ENCODE measurements at places on chromosomes 16 and 17.

DNA sequence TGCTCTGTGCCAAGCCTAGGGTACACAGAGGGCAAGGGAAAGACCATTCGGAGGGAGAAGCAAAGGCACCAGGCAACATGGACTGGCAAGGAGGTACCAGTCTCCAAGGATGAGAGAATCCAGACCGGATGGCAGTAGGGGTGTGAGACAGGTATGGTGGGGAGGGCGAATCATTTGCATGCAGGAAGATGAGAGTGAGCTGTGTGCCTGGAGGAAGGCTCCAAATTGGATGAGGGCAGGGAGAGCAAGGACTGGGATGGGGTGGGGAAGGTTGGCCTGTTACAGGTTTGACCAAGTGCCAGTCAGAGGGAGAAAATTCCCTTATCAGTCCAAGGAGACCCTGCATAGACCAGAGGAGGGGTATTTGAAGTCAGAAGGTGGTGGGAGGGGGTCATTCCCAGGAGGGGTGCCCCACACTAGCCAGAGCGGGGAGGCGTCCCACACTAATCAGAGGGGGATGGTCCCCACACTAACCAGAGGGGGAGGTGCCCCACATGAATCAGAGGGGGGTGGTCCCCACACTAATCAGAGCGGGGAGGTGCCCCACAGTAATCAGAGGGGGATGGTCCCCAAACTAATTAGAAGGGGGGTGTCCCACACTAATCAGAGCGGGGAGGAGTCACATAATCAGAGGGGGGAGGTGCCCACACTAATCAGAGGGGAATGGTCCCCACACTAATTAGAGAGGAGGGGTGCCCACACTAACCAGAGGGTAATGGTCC, 737 bp downstream of the CANT1 start:
- DNase-seq = no peak

GRCh38 chr16:22890976-22891375, 77.0 kb downstream of the HS3ST2 start:
- peak; percentile 48 for DNase-seq

GRCh38 chr17:77893144-77894044, 65.1 kb upstream of the TNRC6C start:
- no peak for DNase-seq

DNA sequence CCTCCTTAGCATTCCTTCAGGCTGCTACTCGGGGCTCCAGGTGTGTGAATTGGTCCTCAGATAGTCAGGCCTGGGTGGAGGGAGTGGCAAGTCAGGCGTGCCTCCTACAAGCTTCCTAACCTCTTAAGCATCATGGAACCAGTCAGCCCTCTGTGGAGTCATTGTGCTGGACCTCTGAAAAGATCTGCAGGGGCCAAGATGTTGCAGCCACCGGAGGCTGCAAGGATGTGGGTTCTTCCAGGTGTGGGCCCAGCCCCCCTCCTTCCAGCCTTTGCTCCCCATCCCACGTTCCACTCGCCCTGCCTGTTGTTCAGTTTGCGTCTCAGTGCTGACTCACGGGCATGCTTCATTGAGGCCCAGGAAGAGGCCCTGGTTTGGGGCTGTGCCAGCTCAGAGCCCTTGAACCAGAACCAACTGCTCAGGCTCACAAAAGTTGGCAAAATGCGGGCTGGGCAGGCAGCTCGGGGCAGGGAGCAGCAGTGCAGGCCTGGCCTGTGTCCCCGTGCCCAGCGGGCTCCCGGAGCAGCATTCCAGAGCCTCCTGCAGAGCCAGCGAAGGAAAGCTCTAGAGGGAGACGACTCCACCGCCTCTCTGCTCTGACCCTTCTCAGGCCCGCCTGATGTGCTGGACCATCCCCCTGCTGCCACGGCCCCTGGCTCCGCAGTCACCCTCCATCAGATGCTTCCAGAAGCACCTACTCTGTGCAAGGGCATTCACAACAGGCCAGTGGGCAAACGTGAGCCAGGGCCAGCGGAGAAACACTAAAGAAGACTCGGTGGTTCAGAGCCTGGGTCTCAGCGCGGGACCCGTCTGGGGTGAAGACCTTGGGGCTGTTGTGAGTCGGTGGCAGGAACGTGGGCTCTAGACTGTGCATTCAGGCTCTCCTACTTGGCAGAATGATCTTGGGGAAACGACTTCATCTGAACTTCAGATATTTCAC, 7.5 kb downstream of the LDHD start:
- peak; percentile 30 for DNase-seq

DNA sequence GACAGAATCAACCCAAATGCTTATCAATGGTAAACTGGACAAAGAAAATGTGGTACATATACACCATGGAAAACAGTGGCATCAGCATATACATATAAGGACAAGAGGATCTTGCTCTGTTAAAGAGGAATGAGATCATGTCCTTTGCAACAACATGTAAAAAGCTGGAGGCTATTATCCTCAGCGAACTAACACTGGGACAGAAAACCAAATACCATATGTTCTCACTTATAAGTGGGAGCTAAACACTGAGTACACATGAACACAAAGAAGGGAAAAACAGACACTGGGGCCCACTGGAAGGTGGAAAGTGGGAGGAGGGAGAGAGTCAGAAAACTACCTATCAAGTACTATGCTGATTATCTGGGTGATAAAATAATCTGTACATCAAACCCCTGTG, 447.3 kb upstream of the MAF start:
- no peak for DNase-seq

GRCh38 chr17:82487910-82488309, 29.4 kb downstream of the NARF start:
- no peak for DNase-seq

- no peak for DNase-seq
Measured at GRCh38 chr17:14840616-14841231, 424.4 kb downstream of the PMP22 start.

DNA sequence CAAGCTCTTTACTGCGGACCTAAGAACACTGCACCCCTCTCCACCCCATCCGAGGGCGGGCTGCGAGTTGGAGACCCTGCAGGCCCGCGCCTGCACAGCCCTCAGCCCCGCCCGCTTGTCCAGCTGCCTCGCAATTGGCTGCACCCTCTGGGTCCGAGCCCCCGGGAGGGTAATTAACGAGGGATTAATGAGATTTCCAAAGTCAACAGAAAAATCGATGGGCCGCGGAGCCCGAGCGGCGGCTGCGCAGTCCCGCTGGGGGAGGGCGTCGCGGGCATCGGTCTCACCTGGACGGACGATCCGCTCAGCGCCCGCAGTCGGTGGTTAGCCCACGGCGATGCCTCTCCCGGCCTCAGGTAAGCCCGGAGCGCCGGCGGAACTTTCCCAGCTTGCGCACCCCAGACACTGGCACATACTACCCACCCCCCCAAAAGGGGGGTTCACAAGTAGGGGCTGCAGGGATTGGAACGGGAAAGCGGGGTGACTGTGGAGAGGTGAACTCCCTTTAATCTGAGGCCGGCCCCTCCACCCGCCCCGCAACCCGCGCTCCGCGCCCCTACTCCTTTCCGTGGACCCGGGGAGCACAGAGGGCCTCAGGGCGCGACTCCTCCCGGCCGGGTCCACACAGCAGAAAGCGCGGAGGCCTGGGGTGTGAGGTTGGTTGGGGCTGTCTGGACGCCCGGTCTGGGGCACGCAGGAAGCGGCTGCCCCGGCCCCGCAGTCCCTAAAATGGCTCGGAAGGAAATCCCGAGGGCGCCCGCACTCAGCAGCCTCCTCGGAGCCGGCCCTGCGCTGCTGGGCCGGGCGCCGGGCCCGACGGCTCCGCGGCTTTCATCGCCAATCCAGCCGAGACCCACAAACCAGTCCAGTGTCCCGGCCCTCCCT, at the start of gene OTOP3:
TSS of gene OTOP3 (plus strand) at position 314 of the 885 bp plus-strand sequence. CDS start at position 338, 24 bp downstream.
- no peak for DNase-seq

- no peak for DNase-seq
Measured at GRCh38 chr16:75271441-75272096, 20.1 kb upstream of the BCAR1 start.

GRCh38 chr17:50062293-50063243, 6.7 kb downstream of the ITGA3 start:
- DNase-seq = no peak

- DNase-seq = no peak
Measured at GRCh38 chr17:49784636-49785035, 3.8 kb upstream of the KAT7 start.

DNA sequence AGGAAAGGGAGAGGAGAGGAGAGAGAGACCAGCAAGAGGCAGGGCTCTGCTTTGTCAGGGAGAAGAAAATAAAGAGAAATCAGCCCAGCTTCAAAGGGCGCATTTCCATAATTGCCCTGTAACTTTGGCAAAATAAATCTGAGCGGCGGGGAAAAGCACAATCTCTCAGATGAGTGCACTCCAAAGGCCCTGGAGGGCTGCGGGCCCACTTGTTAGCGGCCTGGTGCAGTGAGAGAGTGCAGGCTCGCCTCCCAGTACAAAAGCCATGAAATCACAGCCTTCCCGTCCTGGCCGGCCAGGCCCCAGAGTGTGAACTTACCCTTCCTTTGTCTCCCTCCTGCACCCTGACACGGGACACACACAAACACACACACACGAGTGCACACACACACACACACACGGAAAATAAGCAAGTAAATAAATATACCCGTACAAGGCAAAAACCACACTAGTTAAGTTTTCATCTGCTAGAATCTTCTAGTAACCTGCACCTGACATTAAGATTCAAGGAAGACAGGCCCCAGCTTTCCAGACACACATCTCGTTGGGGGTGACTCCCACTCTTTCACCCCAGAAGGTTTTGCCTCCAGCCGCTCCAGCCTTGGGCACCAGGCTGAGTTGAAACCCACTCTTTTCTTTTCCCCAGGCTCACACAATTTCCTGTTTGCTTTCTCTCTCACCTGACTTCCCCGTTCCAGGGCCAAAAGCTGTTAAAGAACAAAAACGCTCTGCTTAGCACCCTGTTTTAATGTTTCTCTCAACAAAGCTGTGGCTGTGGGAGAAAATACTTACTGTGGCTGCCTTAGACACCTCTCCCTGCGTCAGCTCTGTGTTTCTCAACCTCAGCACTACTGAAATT, 8.5 kb downstream of the IRX3 start:
- peak; percentile 27 for DNase-seq

DNA sequence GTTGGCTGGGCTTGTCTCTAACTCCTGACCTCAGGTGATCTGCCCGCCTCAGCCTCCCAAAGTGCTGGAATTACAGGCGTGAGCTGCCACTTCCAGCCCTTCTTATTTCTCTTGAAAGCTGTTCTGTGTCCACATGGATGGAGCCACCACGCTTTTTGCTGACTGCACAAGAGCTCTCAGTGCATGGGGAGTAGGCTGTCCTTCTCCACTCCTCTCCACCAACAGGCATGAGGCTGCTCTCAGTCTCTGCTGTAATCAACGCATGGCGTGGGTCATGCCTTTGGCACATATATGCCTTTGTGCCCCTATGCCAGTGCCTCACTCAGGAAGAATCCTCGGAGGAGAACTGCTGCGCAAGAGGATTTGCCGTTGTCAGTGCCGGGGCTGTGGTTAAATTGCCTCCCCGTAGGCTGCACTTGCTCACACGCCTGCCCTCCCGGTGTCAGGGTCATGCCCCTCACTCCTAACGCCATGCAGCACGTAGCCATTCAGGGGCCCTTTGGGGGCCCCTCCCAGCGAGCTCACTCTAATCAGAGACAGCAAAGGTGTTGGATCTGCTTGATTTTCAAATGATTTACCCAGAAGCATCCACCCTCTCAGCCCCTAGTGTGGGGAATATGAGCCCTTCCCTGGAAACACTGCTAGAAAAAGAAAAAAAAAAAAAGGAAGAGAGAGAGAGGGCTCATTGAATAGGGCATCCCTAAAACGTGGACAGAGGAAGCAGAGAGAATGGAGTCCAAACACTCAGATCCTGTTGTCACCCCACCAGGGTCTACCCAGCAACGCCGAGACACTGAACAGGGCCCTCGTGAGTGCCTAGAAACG, 47.5 kb upstream of the ZCCHC14 start:
- no peak for DNase-seq

- no peak for DNase-seq
Measured at GRCh38 chr16:74868501-74868900, 93.9 kb upstream of the FA2H start.
